ENCODE measurements at places on chromosomes 12 and 14.
A peak's percentile ranks its signal among the peaks of the same experiment; 100 is the strongest.

- no peak for DNase-seq
Measured at GRCh38 chr14:32883188-32883587, 55.5 kb upstream of the NPAS3 start.

DNA sequence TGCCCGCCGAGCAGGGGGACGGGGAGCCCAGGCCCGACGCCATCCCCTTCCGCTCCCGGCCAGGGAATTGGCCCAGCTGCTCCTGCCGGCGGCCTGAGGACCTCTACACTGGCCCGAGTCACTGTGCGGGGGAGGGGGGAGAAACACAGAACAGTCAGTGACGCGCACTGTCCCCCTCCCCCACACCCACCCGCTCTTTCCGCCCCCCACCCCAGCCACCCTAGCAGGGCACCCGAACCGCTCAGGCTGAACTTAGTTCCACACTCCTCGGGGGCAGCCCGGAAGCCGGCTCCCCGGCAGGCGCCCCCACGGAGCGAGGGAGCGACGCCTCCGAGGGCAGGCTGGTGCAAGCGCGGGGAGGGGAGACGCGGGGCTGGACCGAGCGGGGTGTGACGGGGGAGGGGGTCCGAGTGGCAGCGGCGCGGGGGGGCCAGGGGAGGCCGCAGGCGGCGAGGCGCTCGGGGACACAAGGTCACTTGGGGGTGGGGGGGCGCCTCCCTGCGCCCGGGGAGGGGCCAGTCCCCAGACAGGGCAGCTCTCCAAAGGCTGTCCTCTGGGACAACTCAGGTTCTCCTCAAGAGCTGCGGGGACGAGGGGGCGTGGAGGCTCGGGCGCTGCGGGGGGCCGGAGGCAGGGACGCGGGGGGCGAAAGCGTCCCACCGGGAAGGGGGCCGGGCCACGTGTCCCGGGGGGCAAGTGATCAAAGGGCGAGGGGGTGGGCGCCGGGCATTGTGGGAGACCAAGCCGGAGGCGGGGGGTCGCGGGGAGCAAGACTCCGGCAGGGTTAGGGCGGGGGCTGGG is 648 bp downstream of the CHD4 start:
- DNase-seq, result peak; percentile 50

- no peak for DNase-seq
Measured at GRCh38 chr14:101037021-101037817, 133.7 kb upstream of the RTL1 start.

GRCh38 chr12:40382217-40382616 is 157.4 kb downstream of the LRRK2 start:
- DNase-seq, result no peak

DNA sequence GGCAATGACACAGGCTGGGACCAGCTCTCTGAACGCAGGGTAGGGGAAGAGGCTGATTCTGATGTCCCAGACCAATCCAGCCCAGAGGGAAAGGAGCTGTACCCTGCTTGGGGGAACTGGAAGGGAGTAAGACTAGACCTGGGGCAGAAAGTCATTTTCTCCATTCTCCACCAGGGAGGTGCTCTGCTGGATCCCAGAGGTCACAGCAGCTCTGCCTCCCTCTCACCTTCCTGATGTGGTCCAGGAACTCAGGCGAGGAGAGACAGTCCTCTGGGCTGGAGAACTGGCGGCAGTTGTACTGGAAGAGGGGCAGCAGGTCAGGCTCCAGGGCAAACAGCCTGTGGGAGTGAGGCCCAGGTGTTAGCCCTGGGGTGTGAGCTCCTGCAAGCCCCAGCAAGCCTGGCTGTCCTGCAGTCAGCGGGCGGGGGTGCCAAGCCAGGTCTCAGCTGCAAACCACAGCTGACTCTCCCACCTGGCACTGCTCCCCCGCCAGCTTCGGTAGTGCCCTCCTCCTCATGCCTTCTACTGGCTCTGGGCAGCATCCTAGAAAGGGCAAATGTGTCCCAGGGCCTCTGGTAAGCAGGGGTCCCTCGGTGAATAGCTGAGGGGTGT is 1.9 kb downstream of the NGB start:
- no peak for DNase-seq

DNA sequence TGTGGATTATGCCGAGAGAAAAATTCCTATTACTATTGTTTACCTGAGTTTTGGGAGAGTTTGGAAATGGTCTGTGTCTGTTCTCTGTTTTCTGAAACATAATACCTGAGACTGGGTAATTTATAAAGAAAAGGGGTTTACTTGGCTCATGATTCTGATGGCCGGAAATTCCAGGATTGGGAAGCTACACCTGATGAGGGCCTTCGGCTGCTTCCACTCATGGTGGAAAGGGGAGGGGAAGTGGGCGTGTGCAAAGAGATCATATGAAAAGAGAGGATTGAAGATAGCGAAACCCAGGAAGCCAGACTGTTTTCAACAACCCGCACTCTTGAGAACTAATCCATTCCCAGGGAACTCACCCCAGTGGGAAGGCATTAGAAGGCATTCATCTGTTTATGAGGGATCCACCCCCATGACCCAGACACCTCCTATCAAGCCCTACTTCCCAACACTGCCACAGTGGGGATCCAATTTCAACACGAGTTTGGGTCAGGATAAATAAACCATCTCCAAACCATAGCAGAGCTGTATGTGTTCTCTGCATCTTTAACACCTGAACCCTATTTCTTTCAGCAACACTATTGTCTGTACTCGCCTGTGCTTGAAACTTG is 51.1 kb downstream of the APAF1 start:
- DNase-seq, result no peak

- DNase-seq, result no peak
Measured at GRCh38 chr12:108939594-108939993, 59.7 kb downstream of the DAO start.

DNA sequence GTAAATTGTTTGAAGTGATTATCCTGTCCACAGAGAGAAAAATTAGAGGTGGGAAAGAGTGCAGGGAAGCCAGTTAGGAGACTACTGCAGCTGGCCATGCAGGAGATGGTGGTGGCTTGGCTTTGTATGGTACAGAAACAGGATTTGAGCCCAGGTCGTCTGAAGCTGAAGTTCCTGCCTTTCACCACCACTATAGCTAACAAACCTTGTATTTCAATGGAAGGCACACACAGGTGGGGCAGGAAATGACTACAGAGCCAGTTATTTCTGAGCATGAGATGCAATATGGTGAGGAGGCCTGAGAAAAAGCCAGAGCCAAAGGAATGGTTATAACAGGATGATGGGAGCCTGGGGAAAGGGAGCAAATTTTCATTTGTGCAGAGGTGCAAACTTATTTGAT is 103.9 kb downstream of the BTG1 start:
- DNase-seq, result no peak

DNA sequence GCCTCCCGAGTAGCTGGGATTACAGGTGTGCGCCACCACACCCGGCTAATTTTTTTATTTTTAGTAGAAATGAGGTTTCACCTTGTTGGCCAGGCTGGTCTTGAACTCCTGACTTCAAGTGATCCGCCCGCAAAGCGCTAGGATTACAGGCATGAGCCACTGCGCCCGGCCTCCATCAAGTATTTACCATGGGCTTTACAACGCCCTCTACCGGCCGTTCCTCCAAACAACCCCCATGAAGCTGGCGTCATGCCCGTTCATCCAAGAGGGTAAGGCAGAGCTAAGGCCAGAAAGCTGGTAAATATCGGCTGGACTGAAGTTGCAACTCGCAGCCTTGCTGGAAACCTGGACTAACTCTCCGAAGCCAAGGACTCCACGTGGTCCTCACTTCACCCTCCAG is 41.6 kb downstream of the RNF34 start:
- DNase-seq, result no peak

- no peak for DNase-seq
Measured at GRCh38 chr12:120984351-120984898, 6.1 kb downstream of the HNF1A start.

DNA sequence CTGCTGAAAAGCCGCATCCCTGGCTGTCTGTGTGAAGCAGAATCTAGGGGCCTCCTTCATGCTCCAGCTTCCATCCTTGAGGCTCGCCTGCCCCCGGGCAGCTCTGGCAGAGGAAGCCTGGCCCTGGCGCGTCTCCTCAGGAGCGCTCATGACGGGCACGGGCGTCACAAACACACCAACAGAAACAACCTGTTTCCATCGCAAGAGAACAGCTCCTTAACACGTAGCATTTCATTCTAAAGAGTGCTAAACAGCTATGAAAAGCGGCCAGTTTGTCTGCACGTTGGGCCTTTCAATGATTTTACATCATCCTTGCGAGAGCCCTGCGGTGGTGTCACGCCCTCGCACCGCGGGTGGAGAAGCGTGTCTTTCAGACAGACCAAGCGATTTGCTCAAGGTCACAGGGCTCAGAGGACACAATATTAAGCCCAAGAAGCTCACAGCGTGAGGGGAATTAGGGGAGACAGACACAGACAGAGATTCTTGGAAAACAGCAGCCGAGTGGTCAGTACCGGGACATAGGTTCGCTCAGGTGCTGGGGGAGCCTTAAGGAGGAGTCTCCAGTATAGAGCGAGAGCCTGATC is 4.9 kb downstream of the ADGRD1 start:
- no peak for DNase-seq

All from stimulated activated CD4-positive, alpha-beta T cell treated with anti-CD3 and anti-CD28 coated beads, Interleukin-1b, Interleukin-23, amount 100 ng/mL, for 1 hour (primary cell).